Hepatocyte (in vitro differentiated cells): ENCODE measurements at places on chromosomes 1 and 21.

DNA sequence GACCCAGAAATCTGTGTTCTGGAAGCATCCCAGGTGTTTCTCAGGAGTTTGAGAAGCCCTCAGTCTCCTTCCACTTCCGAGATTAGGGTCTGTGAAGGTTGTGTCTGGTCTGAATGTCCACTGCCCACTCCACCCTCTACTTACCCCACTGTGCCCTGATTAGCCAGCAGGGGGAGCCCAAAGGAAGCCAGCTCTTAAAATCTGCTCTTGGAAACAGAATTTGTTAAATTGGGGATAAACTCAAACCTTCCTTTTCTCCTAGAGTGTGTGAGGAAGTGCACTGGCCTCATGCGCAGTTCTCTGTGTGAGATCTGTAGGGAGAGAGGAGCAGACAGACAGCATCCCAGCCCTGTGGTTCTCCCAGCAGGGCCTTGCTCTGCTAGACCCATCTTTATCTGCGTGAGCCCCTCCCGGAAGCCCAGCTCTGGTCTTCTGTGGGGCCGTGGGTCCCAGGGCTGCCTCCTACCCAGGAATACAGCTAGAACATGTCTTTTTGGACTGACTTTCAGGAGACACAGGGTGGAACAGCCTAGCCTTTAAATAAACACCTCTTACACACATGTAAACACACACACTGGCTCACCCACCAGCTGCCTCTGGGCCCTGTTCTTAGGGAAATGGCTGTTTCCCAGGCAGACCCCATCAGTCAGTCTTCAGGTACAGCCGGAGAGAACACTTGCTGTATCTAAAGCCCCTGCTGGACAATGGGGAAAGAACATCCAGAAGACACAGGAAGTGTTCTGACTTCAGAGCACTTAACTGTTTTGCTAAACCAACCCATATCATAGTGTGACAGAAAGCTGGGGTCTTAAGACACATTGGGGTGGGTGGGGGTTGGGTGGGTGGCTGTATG, 52.2 kb downstream of the SMYD2 start:
- peak; percentile 61 for DNase-seq

GRCh38 chr1:60978421-60979357, 103.7 kb upstream of the NFIA start:
- peak; percentile 46 for DNase-seq

GRCh38 chr1:3604468-3604974, 6.8 kb downstream of the MEGF6 start:
- DNase-seq: no peak

GRCh38 chr21:26909972-26910371, 56.9 kb downstream of the ADAMTS5 start:
- DNase-seq: peak; percentile 39

DNA sequence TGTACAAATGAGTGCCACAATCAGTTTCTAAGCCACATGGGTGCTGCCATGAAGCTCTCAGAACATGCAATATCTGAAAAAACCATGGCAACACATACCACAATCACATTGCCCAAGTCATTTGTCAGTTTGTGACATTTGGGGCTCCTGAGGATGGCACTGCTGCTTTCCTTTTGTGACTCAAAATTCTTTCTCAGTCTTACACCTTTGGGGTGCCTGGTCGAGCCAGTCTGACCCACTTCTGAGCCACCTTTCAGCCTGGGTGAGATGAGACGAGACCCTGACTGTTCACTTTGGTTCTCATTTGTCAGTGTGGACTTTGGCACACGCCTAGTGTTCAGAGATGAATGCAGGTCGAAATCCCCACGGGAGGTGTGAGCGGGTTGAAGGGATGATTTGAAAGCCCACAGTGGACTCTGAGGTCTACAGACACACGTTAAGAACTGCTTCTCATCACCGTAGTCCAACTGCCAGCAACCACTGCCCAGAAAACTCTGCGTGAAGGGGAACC, 8.0 kb downstream of the BATF3 start:
- DNase-seq: no peak

DNA sequence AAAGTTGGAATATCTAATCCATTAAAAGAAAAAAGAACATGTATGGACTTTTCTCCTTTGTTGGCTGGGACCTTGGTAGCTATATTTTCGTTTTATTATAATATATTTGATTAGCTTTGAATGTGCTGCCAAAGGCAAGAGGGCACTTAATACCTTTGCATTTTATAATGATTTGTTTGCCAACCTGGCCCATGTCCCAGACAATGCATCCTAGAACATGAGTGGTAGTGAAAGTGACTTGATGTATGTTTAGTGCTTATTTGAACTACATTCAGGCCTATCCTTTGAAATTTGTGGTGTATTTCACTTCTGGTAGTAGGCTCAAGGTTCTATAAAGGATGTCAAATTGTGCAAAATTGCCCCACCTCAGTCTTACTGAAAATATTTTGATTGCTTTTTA, 25.9 kb downstream of the CACHD1 start:
- no peak for DNase-seq

- DNase-seq: no peak
These were observed 14.0 kb downstream of the OLFML2B start for GRCh38 chr1:162009501-162010174.

GRCh38 chr1:155069551-155070157, 6.1 kb downstream of the EFNA4 start:
- peak; percentile 46 for DNase-seq

DNA sequence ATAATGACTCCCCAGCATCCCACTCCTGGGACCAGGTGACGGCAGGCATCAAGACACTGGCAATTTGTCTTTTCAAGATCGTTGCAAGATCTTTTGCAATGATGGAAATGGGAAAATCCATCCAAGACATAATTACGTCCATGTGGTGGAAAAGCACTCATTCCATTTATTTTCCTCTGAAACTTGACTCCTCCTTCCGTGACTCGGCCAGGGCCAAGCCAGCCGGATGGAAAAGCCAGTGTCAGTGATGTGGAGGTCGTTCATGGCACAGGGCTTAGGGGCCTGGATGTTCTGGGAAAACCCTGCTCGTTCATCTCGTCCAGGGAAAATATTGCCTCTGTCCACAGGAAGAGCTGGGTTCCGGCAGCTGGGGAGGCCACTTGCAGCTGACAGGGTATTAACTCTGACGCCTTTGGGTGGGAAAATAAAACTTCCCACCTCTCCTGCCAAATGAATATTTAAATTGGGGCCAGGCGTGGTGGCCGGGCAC, 46.2 kb downstream of the C1orf198 start:
- DNase-seq: no peak

DNA sequence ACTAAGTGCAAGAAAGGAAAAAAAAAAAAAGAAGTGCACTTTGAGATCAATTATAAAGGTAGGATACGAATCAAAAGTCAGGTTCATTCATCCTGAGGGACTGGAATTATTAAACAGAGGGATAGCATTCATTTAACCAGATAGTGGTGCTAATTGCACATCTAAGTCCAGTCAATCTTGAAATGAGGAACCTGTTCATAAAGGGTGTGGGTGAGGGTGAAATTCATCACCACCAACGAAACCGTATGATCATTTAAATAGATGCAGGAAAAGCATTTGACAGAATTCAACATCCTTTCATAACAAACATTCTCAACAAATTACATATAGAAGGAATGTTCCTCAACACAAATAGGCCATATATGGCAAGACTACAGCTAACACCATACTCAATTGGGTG, 5.6 kb downstream of the CTSS start:
- DNase-seq: no peak

DNA sequence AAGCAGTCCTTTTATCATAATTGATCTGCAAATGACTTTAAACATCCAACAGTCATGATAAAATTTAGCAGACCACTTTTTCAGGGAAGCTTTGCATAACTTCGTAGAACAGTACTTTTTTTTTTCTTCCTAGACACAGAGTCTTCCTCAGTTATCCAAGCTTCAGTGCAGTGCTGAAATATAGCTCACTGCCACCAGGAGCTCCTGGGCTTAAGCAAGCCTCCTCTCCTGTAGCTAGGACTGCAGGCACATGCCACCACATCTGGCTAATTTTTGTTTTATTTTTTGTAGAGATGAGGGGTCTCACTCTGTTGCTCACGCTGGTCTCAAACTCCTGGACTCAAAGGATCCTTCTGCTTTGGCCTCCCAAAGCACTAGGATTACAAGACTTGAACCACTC, 3.8 kb downstream of the F13B start:
- no peak for DNase-seq

- no peak for DNase-seq
These were observed 35.1 kb downstream of the IL6R start for GRCh38 chr1:154440036-154440804.

DNA sequence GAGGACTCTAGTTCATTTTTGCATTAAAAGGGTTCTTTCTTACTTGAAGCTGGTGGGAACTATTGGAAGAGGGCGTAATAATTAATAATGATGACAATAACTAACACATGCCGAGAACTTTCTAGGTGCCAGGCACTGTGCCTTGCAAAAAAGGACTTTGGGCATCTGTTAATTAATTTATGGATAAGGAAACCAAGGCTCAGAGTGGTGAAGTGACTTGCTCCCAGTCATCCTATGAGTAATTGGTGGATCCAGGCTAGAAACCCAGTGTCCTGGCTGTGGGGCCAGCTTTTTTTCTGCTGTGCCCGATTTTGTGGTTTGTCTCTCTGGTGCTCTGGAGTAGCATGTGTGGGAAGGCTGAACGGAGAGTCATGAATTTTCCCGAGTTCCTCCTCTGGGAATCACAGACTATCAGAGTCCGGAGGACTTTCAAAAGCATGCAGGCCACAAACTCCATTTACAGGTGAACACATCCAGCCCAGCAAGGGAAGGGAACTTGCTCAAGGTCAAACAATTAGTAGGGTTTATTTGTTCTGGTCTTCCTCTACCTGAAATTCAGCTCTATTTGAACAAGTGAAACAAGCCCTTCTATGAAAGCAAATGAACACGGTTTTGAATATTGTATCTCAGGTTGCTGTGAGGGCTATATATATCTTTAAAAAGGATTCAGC, 23.4 kb downstream of the ROR1 start:
- no peak for DNase-seq

DNA sequence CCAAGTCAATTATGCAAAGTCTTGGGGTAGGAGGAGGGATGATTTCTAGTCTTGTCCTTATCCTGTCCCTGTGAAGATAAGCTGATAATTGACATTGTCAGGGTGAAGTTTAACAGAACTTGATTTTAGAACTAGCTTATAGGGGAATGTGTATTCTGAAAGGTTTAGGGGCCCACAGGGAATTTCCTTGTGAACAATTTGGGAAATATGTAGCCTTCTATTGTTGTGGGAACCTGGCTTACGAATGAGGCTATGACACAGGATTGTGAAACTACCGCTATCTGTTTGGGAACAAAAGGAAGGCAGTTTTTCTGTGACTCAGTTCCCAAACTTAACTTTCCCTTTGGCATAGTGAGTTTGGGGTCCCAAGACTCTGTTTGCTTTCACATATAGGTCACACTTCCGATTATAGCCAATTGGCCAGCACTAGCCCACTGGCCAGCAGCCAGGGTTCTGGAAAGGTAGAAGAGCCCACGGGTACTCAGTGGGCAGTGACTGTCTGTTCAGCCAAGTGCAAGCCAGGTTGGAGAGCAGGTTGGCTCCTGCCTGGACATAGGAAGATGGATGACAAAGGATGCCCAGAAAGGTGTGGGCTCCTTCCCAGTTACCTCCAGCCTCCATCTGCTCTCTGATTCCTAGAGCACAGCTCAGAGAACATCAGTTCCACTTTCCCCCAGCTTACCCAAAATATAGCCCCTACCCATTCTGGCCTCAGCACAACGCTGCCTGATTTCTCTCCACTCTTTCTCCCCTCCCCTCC, 35.5 kb downstream of the H3-3A start:
- DNase-seq: no peak

- peak; percentile 94 for DNase-seq
These were observed 1.9 kb upstream of the DHRS3 start for GRCh38 chr1:12619792-12620487.

- no peak for DNase-seq
These were observed 83.4 kb upstream of the ACTL8 start for GRCh38 chr1:17671741-17672140.

GRCh38 chr21:42617486-42617885, 35.9 kb upstream of the PDE9A start:
- no peak for DNase-seq

- peak; percentile 86 for DNase-seq
These were observed 202.0 kb downstream of the USH2A start for GRCh38 chr1:216221260-216221700.

GRCh38 chr1:243740255-243740999, 109.6 kb downstream of the AKT3 start:
- DNase-seq: no peak

- no peak for DNase-seq
These were observed 1.3 kb upstream of the IL19 start for GRCh38 chr1:206769304-206769731.

- peak; percentile 77 for DNase-seq
These were observed 30.9 kb downstream of the GPA33 start for GRCh38 chr1:167059045-167059808.

DNA sequence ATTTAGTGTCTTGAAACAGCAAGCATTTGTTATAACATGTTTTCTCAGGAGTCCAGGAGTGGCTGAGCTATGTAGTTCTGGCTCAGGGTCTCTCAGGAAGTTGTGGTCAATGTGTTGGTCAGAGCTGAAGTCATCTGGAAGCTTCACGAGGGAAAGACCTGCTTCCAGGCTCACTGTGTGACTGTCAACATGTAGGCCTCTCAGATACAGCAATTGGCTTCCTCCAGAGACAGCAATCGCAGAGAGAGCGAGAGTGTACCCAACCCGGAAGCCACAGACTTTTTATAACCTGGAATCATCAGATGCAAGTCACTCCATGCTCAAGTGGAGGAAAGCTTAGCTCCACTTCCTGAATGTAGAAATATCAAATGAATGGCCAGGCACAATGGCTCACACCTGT, 40.9 kb downstream of the TNFRSF9 start:
- DNase-seq: no peak

GRCh38 chr1:2596530-2597333, 10.2 kb downstream of the PRXL2B start:
- DNase-seq: no peak

GRCh38 chr1:65265296-65265650, 44.1 kb upstream of the DNAJC6 start:
- no peak for DNase-seq

GRCh38 chr1:64474665-64475439, 4.9 kb downstream of the CACHD1 start:
- peak; percentile 44 for DNase-seq

- DNase-seq: no peak
These were observed 214.2 kb upstream of the DMRTA2 start for GRCh38 chr1:50637460-50637859.

DNA sequence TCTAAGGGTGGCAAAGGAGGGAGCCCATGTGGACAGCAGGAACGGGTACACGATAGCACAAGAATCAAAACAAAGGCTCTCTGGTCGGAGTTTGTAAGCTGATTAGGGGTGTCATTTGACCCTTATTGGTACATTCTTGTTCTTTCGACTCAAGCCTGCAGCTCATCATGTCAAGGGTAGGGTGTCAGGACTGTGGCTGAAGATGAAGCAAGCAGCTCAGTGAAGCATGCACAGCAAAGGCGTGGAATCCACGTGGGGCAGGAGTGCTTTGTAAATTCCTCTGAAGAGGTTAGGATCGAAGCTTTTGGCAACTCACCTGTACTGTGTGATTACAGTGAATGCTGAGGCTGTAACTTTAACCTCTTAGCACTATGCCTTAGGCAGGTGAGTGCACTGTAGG, 4.7 kb upstream of the ABCB10 start:
- DNase-seq: no peak

DNA sequence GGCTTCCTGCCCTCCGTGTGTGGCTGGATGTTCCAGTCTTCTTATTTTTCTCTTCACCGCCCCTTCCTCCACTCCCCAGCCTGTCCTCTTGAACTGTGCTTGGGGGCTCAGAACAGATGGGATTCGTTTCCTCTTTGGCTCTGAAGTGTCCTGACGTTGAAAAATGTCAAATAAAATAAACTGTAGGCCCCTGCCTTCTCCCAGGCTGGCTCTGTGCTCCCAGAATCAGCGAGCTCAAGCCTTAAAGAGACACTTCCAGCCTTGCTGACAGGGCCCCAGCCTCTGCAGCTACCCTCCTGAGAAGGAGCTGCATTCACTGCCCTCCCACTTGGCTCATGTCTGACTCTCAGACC, 104.2 kb upstream of the IPO9 start:
- peak; percentile 32 for DNase-seq
